ENCODE measurements at places on chromosomes 3 and 15. TPM values are rescaled to one million over a fixed set of nuclear protein-coding genes. Genes with fewer than 3 reads are reported as not detected.

Gene SLC22A13
- total RNA-seq = 0.13 TPM

Gene WDR49
- total RNA-seq = 67.3 TPM

Gene PCOLCE2
- total RNA-seq = 3.2 TPM

Gene ADIPOQ
- 0.06 TPM for total RNA-seq

Gene IL17RE
- 0.23 TPM for total RNA-seq

Gene RTP4
- 0.49 TPM for total RNA-seq

Gene DAG1
- total RNA-seq = 53.5 TPM

Gene TYRO3
- 15.8 TPM for total RNA-seq

Gene TBC1D23
- total RNA-seq = 52.3 TPM

Gene PP2D1
- 1.1 TPM for total RNA-seq

Gene RCCD1
- total RNA-seq = 5.7 TPM

Gene PDZRN3
- total RNA-seq = 53.5 TPM

Gene CCDC54
- total RNA-seq = 5.5 TPM

Gene STRIT1
- not detected for total RNA-seq

Gene CORO2B
- total RNA-seq = 14.5 TPM

Gene CCR3
- not detected for total RNA-seq

Gene DLEC1
- 2.5 TPM for total RNA-seq

Gene SLC7A14
- total RNA-seq = 4.5 TPM

Gene CHRNA3
- total RNA-seq = 11.2 TPM

Gene EIF5A2
- total RNA-seq = 1.3 TPM

Gene CHRNA7
- total RNA-seq = 7.0 TPM

Gene CCDC12
- 59.7 TPM for total RNA-seq

Gene PLA2G4E
- 0.10 TPM for total RNA-seq

Gene WDR53
- total RNA-seq = 6.0 TPM

Gene GHSR
- not detected for total RNA-seq

Gene CHRD
- 7.8 TPM for total RNA-seq

Gene GP5
- total RNA-seq = 3.3 TPM

Gene DNAH1
- 2.7 TPM for total RNA-seq

Gene CYP8B1
- total RNA-seq = 0.30 TPM

Gene ROPN1
- total RNA-seq = 0.05 TPM
